Stimulated activated CD4-positive, alpha-beta T cell treated with anti-CD3 and anti-CD28 coated beads, Interleukin-15, amount 100 ng/mL, for 48 hours (primary cell): ENCODE measurements at places on chromosomes 2 and 18.

DNA sequence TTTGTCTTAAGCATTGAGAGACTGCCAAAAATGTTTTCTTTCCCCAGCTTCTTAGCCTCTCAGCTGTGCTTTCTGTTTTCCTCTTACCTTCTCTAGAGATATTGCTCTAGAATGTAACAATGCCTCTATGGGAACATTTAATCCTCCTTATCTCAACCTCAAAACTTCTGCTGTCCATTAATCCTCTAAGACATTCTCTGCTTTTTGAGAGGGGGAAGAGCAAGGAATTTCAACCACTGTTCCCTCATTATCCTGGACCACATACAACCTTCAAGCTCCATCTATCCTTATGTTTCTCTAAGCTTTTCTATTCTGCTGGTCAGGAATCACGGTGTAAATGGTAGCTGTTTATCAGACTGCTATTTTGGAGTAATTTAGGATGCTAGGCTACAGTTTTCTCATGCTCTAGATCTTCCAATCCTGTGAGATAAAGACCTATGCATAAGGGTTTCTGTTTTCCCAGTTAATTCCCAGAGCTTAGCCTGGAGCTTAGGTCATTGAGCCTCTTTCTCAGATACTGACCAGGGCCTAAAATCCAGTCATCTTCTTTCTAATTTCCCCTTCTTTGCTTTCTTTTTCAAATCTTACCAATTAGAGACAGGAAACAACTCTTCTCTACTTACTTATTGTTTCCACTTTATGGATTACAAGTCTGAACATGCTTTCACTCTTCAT lies 282.0 kb downstream of the CALCRL start:
- no peak for DNase-seq

DNA sequence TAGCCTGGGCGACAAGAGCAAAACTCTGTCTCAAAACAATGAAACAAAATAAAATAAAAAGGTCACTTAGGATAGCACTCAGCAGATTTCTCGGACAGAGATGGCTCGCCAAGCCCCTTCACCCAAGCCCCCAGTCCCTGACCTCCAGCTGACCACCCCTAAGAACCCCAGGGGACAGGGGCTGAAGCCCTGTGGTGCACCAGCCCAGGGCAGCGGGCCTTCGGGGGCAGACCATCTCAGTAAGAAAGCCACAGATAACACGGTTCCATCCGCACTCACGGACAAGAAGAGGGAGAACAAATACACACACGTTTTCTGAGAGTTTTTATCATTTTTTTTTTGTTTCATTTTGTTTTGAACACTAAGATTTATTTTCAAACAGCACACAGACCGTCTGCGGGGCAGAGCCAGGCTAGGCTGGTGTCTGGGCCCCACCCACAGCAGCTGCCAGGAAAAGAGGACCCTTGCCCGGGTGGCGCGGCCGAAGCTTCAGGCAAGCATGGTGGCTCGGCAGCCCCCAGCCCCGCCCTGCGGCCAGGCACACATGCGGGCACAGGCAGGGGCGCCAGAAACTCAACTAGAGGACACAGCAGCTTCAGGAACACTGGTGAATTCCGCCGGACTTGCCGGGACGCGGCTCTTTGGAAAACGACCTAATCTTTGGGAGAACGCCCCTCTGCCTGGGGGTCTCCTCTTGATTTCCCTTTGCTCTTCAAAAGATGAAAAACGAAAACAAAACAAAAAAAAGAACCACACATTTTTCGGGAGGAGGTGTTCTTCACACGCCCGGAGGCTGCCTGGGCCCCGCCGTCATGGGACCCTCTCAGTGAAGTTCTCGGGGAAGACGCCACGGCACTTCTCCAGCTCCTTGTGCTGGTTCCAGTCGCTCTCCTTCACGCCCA lies 59.0 kb downstream of the BIN1 start:
- DNase-seq, result no peak

DNA sequence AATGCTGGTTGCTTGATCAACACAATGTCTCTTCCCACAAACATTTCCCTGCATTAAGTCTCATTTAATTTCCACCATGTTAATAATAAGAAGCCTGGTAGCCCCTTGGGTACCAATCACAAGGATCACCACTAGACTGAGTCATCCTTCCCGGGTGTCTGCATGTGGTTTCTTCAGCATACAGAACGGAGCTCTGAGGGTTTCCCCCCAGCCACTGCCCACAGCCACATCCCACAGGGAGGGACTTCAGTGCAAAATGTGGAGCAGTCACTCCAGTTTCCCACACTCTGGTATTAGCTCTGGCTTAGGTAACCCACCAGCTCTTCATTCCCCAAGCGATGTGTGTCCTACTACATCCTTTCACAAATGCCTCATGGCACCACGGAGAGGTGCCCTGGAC lies 42.7 kb upstream of the POLE4 start:
- DNase-seq, result peak; percentile 6

DNA sequence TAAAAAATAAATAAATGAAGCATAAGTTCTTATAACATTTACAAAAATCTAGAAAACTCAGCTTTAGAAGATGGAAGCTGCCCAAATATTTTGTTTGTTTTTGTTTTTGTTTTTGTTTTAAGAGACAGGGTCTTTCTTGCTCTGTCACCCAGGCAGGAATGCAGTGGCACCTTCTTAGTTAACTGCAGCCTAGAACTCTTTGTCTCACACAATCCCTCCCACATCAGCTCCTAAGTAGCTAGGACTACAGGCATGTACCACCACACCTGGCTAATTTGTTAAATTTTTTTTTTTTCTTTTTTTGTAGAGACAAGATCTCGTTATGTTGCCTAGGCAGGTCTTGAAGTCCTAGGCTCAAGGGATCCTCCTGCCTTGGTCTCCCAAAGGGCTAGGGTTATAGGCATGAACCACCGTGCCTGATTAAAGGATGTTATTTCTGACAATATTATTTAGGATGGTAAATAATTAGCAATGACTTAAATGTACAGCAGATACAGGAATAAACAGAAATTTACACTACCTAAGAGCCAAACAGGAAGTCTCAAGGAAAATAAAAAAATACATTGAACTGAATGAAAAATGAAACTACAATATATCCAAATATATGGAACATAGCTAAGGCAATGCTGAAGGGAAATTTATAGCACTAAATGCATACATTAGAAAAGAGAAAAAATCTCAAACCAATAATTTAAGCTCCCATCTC lies 17.2 kb downstream of the SESTD1 start:
- DNase-seq, result no peak

- DNase-seq, result no peak
Measured at GRCh38 chr2:220046507-220046906, 419.1 kb downstream of the SLC4A3 start.

- no peak for DNase-seq
Measured at GRCh38 chr18:32297579-32298170, 107.8 kb downstream of the MEP1B start.

- DNase-seq, result no peak
Measured at GRCh38 chr2:84247532-84247931, 211.5 kb downstream of the SUCLG1 start.

DNA sequence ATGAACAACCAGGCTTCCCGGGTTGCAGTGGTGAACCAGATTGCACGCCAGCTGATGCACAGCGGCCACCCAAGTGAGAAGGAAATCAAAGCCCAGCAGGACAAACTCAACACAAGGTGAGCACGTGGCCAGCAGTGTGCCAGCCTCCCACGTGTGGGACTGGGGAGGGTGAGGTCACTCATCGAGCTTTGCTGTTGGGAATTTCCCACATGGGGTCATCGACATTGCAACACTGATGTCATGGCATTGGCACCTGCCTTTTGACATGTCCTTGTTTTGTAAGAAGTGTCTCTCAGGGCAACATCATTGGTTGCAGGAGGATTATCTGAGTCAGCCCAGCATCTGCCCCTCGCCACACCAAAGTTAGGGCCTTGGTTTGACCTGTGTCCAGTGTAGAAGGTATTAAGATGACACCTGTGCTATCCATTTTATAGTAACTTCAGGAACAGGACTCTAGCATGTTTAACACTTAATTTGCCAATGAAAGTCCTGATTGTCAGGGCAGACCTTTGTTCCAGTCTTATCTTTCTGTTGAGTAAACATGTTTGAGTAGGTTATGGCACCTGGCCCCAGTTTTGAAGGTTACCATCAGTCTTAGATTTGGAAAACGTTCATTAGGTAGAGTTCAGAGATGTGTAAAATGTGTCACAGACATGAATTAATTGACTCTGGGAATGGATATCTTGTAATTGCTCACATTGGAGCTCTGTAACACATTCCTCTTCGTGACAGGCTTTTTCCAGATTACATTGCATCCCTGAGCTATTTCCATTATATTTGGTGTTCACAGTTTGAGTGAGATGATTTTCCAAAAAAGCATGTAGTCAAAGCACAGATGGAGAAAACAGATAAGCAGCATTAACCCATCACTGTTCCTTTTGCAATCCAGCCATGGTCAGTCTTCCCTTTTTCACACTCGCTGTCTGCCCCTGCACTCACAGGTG lies 93.3 kb upstream of the EML6 start:
- DNase-seq, result peak; percentile 41

- no peak for DNase-seq
Measured at GRCh38 chr2:54634564-54635511, 88.6 kb upstream of the EML6 start.

DNA sequence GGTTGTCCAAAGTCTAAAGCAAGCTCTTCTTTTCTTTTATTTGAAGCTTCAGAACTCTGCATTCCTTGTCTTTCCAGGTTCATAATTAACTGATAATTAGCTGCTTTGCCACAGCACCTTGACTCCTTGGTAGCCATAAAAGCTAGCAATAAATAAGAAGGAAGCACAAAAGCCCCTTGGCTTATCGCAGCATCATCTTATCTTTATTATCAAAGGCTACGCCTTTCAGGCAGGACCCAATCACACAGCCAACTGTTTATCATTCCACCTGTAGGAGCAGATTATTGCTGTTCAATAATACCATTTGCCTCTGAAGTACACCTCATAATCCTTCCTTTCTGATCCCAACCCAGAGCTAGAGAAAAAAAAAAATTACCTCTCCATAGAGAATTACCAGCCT lies 489.2 kb downstream of the SATB2 start:
- DNase-seq, result no peak

- DNase-seq, result no peak
Measured at GRCh38 chr2:168642873-168643272, 159.6 kb upstream of the NOSTRIN start.

DNA sequence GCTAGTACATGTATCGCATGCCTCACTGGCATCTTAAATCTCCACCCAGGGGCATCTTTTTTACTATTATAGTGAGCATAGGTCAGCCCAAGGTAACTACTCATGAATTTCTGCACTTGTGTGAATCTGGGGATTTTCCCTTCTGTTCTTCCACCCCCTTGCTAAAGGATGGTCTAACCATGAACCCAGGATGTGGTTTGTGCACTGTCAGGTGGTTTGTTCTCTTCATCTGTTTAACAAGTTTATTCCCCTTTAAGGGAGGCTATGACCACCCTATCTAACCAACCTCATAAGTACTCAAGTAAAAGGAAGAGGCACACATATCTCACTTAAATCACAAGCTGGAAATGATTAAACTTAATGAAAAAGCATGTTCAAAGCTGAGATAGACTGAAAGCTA lies 243.0 kb downstream of the RPRM start:
- no peak for DNase-seq

DNA sequence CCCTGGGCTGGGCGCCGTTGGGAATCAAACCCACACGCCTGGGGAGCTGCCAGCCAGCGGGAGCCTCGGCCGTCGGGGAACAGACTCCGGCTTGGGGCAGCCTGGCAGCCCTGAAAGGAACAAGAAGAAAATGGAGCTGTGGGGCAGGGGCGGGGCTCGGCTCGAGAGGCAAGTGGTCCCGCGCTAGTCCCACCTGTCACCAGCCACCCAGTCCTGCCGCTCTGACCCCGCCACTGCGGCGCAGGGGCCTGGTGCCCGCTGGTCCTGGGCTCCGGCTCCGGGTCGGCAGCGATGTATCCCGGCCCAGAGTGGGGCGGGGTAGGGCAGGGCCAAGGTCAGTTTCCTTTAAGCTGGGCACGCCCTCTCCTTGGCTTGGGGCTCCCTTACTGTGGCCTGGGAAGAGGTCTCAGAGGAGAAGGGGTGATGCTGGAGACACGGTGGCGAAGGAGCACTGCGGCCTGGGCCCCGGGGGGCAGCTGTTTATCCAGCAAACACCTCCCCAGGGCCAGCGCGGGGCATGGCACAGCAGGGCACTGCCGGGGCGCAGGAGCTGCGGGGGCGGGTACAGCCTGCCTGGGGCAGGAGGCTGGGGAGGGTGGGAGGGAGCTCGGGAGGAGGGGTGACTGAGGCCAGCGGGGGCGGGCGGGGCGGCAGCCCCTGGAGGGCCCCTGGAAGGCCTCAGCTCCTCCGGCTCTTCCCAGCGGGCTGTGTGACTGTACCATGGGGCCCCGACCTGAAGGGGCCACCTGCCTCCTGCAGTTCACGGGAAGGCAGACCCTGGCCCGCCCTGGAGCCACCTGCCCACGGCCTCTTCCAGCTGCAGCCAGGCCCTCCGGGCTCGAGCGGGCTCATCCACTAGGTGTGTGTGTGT lies 15.6 kb downstream of the ODC1 start:
- DNase-seq, result no peak

GRCh38 chr2:189179570-189179950 lies at the start of gene COL5A2:
Gene COL5A2 (minus strand): TSS chr2:189179761. CDS start chr2:189179604, 157 bp downstream.
- DNase-seq, result no peak

- no peak for DNase-seq
Measured at GRCh38 chr2:197356136-197356535, 45.6 kb upstream of the ANKRD44 start.

GRCh38 chr2:238345297-238345968 lies 25.1 kb downstream of the TRAF3IP1 start:
- DNase-seq, result no peak

GRCh38 chr2:149872638-149873150 lies 285.1 kb upstream of the MMADHC start:
- DNase-seq, result no peak

DNA sequence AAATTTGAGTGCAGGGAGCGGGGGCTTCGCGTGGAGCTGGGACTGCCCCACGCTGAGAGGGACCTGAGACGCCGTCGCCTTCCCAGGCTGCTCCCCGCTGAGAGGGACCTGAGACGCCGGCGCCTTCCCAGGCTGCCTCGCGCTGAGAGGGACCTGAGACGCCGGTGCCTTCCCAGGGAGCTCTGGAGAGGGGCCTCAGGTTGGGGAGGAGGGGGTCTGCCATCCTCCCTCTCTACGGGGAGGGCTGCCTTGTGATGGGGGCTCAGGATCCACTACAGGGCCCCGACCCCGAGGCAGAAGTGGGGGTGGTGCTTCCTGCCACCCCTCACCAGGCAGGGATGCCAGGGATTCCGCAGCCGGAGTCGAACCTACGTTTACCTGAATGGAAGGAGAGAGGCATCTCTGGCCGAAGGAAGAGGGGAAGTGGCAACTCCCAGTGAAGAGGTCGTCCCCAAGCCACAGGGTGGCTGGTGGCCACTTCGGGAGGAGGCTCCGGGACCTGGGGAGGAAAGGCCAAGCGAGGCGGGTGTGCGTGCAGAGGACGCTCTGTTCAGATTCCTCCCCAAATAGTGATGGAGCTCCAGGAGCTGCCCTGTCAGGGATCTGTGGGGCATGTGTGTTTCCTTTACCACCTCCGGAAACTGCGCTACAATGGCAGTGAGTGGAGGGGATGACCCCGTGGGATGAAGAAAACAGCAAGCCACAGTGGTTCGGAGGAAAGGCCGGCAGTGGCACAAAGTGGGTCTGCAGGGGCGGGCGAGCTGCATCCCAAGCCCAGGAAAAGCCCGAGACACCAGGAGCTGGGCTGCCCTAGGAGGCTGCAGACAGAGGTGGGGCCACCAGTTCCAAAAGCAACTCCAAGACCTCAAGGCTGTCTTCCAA lies 108.2 kb upstream of the CTDP1 start:
- DNase-seq, result no peak

GRCh38 chr2:71700041-71700657 lies 246.8 kb downstream of the DYSF start:
- DNase-seq, result no peak

GRCh38 chr2:5666798-5667197 lies 25.4 kb upstream of the SOX11 start:
- no peak for DNase-seq
